ENCODE measurements at places on chromosomes 1 and 21.

DNA sequence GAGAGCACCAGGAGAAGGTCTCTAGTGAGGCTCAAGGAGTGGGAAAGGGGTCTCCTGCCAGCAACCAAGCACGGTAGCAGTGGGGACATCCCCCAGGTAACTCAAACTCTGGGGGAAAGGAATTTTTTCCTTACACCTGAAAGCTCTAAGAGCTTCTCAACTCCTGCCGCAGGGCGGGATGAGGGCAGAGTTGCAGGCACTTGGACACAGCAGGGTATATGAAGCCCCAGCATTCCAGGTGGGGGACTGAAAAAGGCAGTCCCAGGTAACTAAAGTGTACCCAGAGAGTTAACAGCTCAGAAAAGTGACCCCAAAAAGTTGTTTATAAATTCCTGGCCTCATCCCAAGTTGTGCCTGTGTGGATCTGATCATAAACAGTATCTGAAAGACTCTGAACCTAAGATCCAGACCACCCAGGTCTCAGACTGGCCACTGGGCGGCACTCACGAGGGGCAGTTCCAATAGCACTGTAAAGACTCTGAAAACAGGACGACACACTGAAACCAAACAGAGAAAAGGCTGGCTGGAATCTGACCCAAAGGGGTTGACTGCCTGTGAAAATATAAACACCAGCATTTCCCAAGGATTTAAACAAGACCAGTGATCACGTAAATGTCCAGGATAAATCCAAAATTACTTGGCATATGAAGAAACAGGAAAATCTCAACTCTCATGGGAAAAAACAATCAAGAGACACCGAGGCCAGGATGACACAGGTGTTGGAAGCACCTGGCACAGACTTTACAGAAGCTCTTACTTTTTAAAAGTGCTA lies 47.5 kb downstream of the HSF2BP start:
- DNase-seq: peak; percentile 67

DNA sequence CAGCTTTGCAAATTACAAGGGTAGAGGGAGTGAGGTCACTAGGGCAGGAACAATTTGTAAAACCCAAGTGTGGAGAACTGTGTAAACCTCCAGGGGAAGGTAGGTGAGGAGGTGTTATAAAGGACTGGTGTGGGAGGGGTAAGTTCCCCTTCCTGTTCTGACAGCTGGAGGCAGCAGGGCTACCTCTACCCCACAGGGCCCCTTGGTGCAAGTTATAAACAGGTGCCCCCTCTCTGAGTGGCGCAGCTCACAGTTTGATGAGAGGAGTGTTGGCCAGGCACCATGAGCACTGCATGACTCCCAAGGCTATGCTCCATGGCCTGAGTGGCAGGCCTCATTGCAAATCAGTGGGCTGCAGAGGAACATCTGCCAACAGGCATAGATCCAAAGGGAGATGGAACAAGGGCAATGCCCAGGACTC lies 41.0 kb downstream of the MFSD2A start:
- DNase-seq: no peak

DNA sequence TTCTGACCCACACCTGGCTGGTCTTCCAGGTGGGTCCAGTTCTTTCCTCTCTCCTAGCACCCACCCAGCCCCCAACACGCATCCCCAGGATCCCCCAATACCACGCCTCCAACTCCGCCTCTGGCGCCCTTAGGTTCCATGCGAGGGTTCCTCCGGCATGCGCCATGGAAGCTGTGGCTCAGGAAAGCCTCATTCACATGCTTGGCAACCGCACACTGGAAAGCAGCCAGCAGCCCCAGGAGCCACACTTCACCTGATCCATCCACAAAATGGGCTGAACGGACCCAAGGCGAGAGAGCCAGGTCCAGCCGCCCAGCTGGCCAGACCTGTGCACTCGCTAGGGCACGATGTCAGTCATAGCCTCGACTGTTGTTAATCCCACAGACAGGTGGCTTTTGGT lies 161.2 kb downstream of the PSMG1 start:
- DNase-seq: no peak

- DNase-seq: no peak
Measured at GRCh38 chr1:84374991-84375696, 23.1 kb upstream of the DNASE2B start.

- DNase-seq: peak; percentile 17
Measured at GRCh38 chr21:16424331-16424751, 694.6 kb downstream of the USP25 start.

- DNase-seq: no peak
Measured at GRCh38 chr1:244060686-244061085, 9.6 kb downstream of the ZBTB18 start.

DNA sequence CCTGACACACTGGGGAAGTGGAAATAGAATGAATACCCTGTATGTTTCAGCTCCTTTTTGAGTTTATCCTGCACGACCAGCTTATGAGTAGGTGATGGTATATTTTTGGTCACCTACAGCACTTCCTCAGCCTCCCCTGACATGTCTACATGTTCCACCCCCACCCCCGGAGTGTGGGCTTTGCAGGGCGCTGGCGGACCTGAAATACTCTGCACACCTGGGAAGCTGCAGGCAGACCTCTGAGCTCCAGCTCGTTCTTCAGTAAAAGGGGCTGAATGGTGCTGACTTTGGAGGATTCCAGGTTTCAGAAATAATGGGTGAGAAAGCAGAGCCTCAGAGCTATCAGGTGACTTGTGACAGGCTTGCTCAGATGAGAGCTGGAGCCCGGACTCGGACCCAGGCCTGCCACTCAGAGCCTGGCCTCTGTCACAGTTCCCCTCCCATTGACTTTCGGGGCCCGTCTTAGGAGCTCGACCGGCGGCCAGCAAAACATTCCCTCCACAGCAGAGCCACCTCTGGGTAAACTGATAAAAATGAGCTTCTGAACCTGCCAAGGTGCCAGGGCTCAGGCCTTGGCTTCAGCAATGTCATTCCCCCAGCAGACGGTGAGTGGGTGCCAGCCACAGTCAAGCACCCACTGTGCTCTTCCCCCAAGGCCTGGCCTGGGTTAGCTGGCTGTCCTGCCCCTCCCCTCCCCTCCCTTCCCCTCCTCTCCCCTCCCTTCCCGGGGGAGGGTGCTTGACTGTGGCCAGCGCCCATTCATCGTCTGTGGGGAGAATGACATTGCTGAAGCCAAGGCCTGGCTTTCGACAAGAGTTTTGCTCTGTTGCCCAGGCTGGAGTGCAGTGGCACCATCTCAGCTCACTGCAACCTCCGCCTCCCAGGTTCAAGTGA lies 30.1 kb downstream of the DOP1B start:
- no peak for DNase-seq

DNA sequence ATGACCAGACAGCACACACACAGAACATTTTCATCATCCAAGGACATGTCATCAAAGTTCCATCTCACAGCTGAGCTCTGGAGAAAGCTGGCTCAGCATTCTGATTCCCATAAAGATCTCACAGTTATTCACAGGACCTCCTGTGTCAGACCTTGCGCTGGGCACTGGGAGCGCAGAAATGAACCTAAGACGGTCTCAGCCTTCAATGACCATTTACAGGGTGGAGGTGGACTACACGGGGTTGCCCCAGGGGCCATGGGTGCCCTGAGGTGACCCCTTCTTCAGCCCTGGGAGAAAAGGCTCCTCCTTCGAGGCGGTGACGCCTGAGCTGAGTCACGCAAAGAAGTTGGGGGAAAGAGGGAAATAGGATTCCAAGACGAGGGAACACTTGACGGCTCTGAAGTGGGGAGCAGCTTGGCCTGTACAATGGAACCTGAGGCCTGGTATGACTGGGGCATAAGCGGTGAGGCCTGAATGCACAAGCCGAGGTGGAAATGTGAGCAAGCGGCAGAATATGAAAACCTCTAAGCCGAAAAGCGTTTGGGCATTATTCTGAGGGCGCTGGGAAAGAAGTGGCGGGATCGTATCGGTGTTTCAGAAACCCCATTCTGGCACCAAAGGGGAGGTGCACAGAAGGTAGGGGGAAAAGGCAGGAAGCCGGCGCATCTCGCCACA lies 797 bp downstream of the CC2D1B start:
- peak; percentile 46 for DNase-seq

DNA sequence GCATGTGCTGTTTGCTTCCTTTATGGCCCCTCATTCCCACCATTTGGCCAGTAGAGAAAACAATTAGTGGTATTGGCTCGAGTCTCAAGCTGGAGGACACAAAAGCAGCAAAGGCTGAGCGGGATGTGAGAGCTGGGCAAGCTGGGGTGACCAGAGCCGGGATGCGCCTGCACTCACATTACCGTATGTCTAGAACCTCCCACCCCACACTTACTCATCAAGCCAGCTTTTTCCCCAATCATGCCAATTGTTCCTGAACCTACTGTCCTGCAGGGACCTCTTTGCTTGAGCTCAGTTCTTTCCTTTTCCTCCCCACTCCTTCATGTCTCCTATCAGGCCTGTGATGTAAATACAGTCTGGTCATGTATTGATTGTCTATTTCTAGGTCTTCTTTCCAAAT lies 45.9 kb downstream of the KIRREL1 start:
- DNase-seq: no peak

GRCh38 chr1:201429736-201430501 lies 8.4 kb upstream of the TNNI1 start:
- DNase-seq: peak; percentile 32

DNA sequence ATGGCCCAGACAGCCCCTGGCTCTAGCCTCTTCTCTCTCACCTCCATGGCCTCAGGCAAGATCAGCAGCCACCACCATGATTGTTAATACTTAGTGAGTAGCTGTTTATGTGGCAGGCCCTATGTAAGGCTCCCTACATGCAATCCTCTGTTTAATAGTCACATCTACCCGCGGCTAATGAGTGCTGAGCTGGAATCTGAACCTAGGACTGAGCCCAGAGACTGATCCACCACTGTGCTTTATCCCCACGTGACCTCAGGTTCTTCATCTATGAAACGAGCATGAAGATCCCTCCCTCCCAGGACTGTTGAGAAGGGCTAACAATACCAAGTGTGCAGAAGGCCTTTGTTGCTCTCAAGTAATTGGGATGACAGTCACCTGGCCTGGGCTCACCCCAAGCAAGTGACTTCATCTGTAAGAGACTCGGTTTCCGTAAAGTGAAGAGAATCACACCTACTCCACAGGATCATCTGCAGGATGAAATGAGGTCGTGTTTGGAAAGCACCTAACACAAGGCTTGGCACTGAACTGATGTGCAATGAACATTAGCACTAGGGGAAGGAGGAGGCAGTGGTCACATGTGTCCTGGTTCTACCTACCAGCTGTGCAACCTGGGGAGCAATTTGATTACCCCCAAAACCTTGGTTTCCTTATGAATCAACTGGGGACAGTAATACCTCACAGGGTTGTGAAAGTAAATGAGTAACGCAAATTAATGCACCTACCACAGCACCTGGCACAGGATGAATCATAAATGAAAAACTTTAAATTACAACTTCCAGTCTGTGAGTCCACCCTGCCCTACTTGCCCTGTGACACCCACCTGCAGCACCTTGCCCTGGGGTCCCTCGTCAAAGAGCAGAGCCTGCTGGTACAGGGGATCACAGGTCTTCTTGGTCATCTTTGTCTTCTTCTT lies 37.2 kb downstream of the RIMS3 start:
- no peak for DNase-seq

DNA sequence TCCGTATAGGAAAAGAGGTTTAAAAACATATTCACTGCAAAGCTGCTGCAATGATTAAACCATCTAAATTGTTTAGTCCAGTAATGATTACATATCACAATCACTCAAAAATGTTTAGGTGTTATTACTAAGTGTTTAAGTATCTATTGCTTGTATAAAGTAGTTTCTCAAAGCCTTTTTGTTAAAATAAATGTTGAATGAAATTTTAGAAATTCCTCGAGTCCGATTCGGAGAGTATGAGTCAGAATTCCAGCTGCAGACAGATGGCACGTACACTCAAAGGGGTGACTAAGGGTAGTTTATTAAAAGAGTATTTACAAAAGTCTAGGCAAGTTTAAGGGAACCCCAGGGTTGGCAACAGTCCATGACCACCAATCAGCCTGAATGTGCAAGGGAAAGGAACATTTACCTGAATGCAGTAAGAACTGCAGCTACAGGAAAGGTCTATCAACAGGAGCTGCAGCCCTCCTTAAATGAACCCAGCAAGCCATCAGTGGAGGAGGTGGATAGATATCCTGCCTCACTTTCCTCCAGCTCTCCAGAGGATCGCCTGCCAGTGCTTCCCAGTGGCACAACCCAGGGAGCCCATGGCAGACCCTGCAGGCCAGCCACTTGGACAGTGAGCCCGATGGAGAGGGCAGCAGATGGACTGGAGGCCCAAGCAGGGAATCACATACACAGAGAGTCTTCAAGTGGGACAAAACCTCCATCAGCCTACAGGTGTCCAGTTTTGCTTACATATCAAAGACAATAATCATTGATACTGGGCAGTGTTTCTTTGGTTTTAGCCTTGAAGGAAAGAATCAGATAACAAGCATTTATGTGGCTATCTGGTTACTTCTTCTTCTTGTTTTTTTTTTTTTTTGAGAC lies 92.1 kb upstream of the SLC44A3 start:
- DNase-seq: no peak

GRCh38 chr1:54864460-54865208 lies 22.4 kb downstream of the DHCR24 start:
- no peak for DNase-seq

DNA sequence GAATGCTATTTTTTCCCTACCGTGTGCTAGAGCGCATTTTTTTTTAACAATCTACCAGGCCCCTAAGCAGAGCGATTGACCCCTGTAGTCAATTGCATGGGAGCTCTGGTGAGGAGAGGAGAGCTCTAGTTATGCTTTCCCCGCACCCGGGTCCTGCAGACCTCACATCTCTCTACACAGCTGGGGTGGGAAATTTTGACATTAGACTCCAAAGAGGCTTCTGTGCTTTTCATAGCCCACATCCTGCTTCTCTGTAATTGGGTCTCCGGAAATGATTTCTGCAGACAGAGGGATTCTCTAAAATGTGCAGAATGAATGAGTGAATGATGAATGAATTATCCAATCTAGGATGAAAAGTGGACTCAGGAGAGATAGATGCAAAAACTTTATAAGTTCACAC lies 41.5 kb upstream of the DUSP10 start:
- no peak for DNase-seq

GRCh38 chr1:9654051-9654833 lies 2.7 kb downstream of the PIK3CD start:
- DNase-seq: no peak

DNA sequence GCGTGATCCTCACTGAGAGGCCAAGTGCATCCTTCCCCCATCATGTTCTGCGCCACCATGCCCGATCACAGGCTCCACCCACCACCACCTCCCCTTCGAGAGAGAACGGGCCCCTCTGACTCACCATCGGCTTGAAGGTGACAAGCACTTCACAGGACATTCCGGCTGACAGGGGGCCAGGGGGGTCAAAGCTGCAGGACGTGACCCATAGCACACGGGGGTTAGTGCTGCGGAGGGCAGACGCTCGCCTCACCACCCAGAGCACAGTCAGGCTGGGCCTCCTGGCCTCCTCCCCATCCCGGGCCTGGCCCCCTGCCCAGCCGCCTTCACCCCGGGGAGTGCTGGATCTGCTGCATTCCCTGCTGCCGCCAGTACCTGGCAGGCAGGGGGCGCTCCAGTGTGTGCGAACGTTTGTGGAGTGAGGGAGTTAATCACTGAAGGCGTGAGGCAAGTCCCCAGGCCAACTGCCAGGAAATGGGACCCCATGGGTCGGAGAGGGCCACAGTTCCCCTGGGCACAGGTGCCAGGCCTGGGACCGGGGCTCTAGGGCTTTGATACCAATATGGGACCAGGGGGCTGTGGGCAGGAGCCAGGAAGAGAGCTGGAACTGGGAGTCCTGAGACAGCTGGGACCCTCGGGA lies 40.9 kb upstream of the TMEM52 start:
- DNase-seq: peak; percentile 90
